Immature natural killer cell (primary cell): ENCODE measurements at places on chromosomes 3 and 15. TPM values are rescaled to one million over a fixed set of nuclear protein-coding genes. Genes with fewer than 3 reads are reported as not detected.

The TM4SF4 gene
- not detected for polyA plus RNA-seq

The SNX22 gene
- polyA plus RNA-seq, result 0.40 TPM

The RTP3 gene
- polyA plus RNA-seq, result not detected

The LRRC34 gene
- polyA plus RNA-seq, result 0.40 TPM

The CYP1A1 gene
- not detected for polyA plus RNA-seq

The EXD1 gene
- not detected for polyA plus RNA-seq

The CYP11A1 gene
- not detected for polyA plus RNA-seq

The DPPA4 gene
- 2.3 TPM for polyA plus RNA-seq

The SNTN gene
- not detected for polyA plus RNA-seq

The GCNT3 gene
- not detected for polyA plus RNA-seq

The CKMT1B gene
- polyA plus RNA-seq, result not detected

The SLC24A5 gene
- polyA plus RNA-seq, result not detected

The APPL1 gene
- 43.2 TPM for polyA plus RNA-seq

The FETUB gene
- polyA plus RNA-seq, result not detected

The TTLL13 gene
- polyA plus RNA-seq, result 0.24 TPM

The GABRR3 gene
- polyA plus RNA-seq, result not detected

The STRC gene
- polyA plus RNA-seq, result not detected

The TJP1 gene
- not detected for polyA plus RNA-seq

The CFAP91 gene
- not detected for polyA plus RNA-seq

The CSTA gene
- polyA plus RNA-seq, result 1.5 TPM

The PLA2G4D gene
- polyA plus RNA-seq, result not detected

The ST3GAL6 gene
- 0.57 TPM for polyA plus RNA-seq

The CHRD gene
- not detected for polyA plus RNA-seq

The C3orf49 gene
- not detected for polyA plus RNA-seq

The MKRN3 gene
- not detected for polyA plus RNA-seq

The TMEM266 gene
- not detected for polyA plus RNA-seq

The LARP6 gene
- polyA plus RNA-seq, result not detected

The RPP14 gene
- polyA plus RNA-seq, result 7.4 TPM

The GPD1L gene
- polyA plus RNA-seq, result 9.0 TPM

The SLC28A1 gene
- polyA plus RNA-seq, result not detected

The COPS2 gene
- polyA plus RNA-seq, result 21.6 TPM

The GPR62 gene
- polyA plus RNA-seq, result not detected

The KNSTRN gene
- 5.6 TPM for polyA plus RNA-seq

The SYNM gene
- polyA plus RNA-seq, result not detected

The SCAMP5 gene
- polyA plus RNA-seq, result not detected

The PLEKHO2 gene
- polyA plus RNA-seq, result 104 TPM

The OIP5 gene
- 2.4 TPM for polyA plus RNA-seq

The PLCH1 gene
- polyA plus RNA-seq, result not detected

The LSM3 gene
- 28.3 TPM for polyA plus RNA-seq

The BOC gene
- polyA plus RNA-seq, result not detected

The THBS1 gene
- polyA plus RNA-seq, result 2.2 TPM
